Effector memory CD8-positive, alpha-beta T cell (primary cell): ENCODE measurements at places on chromosomes 16 and 17.

DNA sequence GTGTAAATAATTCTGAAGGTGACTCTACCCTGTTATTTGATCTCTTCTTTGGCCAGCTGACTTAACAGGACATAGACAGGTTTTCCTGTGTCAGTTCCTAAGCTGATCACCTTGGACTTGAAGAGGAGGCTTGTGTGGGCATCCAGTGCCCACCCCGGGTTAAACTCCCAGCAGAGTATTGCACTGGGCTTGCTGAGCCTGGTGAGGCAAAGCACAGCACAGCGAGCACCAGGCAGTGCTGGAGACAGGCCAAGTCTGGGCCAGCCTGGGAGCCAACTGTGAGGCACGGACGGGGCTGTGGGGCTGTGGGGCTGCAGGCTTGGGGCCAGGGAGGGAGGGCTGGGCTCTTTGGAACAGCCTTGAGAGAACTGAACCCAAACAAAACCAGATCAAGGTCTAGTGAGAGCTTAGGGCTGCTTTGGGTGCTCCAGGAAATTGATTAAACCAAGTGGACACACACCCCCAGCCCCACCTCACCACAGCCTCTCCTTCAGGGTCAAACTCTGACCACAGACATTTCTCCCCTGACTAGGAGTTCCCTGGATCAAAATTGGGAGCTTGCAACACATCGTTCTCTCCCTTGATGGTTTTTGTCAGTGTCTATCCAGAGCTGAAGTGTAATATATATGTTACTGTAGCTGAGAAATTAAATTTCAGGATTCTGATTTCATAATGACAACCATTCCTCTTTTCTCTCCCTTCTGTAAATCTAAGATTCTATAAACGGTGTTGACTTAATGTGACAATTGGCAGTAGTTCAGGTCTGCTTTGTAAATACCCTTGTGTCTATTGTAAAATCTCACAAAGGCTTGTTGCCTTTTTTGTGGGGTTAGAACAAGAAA lies 5.1 kb downstream of the STH start:
- DNase-seq, result no peak

GRCh38 chr16:23013484-23013883 lies 135.8 kb downstream of the USP31 start:
- no peak for DNase-seq

GRCh38 chr16:19114359-19115147 lies 789 bp downstream of the ITPRIPL2 start:
- no peak for DNase-seq

GRCh38 chr16:4628283-4628682 lies 3.7 kb downstream of the MGRN1 start:
- no peak for DNase-seq

DNA sequence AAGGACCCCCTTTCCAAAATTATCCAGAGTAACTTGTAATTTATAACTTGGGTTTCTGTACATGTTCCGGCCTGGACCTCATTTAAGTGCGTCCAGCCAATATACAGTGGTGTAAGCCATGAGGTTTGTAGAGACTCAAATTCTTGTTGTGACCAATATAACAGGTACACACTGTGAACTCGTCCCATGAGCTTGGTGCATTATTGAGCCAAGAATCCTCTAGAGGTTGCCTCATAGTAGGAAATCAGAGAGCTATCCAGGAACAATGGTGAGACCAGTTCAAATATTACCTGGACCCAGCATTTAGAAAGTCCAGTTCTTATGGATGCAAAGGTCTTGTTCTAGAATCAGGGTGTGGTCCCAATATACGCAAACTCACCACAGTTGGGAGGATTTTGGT lies 138.2 kb downstream of the NPIPB5 start:
- no peak for DNase-seq

DNA sequence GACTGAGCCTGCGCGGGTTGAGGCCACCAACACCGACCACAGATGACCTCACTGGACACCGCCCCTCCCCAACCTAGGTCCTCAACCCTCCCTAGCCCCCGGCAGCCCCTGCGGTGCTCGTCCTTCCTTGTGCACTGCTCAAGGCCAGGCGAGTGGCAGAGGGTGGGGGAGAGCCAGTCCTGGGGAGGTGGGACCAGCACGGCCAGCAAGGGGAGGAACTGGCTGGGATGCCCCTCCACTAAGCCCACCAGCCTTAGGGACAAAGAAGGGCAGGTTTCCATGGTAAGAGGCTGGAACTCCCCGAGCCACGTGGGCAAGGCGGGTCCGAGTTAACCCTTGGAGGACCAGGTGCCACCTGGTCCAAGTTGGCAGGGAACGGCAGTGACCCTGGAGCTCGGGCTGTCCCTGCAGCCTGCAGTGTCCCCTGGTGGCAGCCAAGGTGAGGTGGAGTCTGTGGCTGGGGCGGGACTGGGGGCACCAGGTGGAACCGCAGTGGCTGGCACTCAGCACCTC lies 9.2 kb downstream of the FSCN2 start:
- peak; percentile 16 for DNase-seq
